ENCODE measurements at places on chromosomes 16 and 17.
A peak's percentile ranks its signal among the peaks of the same experiment; 100 is the strongest.

GRCh38 chr17:7307686-7308624 lies 527 bp downstream of the EIF5A start:
- DNase-seq: peak; percentile 60

DNA sequence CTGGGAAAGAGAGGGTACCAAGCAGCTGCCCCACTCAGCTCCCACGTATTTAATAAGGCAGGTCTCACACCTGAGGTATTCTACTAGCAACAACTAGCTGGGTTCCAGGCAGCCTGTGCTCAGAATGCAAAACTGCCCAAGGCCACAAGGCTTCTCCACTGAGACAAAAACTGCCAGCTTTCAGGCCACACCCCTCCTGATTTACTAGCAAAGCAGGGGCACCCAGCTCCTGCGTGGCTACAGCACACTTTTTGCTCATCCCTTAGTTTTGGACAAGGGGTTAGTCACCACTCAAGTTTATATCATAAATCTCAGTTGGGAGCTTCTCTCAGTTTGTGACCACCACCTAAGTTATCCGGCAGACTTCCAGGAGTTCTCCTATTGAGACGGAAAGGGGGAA lies 494.6 kb downstream of the CDH11 start:
- DNase-seq: no peak

DNA sequence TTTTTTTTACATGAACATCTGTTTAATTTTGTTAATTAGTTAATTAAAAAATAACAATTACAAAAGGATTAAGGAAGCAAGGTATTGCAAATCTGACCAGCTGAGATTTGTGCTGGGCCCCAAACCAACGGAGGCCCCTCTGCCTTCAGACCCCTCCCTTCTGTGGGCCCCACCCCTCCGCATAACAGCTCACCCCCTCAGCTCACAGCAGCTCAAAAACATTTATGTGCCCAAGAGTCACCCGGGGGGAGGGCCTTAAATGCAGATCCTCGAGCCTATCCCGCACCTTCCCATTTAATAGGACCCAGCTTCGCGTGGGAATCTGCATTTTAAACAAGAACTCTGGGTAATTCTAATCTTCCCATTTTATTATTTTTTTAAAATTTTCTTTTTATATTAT lies 75.0 kb downstream of the MGAT5B start:
- DNase-seq: no peak

- DNase-seq: no peak
These were observed 54.4 kb upstream of the PABPN1L start for GRCh38 chr16:88920618-88921590.

DNA sequence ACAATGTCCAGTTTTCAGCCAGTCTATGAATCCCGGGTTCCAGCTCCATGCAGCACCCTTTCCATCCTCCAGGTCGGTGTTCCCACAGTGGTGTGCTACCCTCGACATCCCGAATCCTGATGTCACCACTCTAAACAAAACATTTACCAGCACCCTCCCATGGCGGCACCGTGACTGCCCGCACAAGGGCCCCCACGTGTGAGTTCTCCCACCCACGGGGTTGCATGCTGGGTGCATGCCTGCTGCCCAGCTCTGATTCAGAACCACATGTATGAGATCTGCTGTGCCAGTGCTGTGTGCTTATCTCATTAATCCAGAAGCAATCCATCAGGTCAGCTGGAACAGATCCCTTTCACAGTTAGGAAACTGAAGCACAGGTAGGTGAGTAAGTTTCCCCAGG lies 57.4 kb downstream of the C16orf78 start:
- no peak for DNase-seq

- DNase-seq: peak; percentile 73
These were observed 40.5 kb upstream of the ATP2A3 start for GRCh38 chr17:4004517-4005295.

Data from stimulated activated CD4-positive, alpha-beta T cell treated with anti-CD3 and anti-CD28 coated beads, Interleukin-2, amount 100 ng/mL, for 24 hours (primary cell).